NCI-H1417 treated with DMSO at 0.1 percent for 48 hours (cell line): ENCODE measurements at places on chromosomes 3 and 15.

DNA sequence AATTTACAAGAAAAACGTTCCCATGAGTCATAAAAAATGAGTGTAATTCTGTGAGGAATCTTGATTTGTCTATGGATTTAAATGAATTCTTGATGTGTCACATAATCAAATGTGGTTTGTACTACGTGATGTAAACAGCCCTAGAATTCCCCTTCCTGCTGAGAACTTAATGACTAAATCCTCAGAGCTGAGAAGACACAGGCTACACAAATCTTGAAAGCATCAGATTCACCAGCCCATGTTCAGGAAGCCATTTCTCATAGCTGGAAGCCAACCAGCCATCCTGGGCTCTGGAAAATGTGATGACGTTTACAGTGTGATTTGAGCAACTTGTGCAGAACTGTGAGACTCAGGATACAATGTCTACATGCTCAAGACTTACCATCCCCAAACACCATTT lies 193.7 kb upstream of the MME start:
- no peak for DNase-seq

DNA sequence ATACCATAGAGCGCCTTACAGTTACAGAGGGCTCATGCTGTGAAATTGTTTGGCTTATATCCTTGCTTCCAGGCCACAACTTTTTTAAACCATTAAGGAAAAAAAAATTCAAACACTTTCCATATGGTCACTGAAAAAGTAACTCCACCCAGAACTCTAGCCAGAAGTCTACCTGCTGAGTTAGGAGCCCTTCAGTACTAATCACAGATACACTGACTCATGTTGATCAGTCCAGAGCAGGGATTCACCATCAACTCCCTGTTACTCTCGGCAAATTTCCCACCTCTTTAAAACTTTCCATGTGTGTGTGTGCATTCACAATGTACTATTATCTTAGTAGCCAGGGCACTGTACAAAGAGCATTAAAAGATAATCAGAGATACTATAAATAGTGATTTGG lies 372.8 kb downstream of the MAGI1 start:
- DNase-seq: no peak

GRCh38 chr3:126509597-126510307 lies 7.8 kb downstream of the UROC1 start:
- DNase-seq: no peak

DNA sequence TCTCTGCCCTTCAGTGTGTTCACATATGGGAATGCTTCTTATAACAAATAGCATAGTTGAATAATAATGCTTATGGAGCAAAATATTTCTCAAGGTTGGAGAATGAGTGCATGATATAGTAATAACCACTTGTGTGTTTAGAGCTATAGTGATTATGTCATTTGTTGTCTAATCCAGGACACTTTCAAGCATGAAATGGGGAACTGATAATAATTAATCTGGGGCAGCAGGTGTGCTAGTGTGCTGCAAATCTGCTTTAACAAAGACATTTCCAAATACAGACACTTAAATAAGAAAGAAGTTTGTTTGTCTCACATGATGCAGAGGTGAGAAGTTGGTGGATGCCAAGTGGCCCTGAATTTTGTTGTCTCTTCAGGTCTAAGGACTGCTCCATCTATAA lies 579.3 kb upstream of the GRM7 start:
- DNase-seq: no peak

DNA sequence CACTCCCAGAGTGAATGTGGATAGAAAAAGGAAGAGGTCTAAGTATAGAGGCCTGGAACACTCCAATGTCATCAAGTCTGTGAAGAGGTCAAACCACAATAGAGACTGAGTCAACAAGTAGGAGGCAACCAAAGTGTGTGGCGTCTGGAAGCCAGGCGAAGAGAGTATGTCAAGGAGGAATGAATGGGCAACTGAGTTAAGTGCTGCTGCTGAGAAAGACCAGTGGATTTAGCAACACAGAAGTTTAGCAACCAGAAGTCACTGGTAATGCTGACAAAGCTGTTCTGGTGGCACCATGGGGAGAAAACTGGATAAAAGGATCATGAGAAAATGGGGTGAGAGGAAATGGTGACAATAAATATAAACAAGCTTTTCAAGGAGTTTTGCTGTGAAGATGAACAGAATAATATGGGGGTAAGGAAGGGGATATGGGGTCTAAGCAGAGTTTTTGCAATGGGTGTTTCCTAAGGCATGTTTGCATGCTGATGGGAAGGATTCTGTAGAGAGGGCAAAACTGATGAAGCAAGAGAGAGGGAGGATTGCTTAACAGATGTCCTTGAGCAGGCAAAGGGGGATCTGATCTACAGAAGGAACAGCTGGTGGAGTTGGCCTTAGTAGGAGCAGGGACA lies 38.4 kb downstream of the PCOLCE2 start:
- no peak for DNase-seq
